HuH-7 (cell line): ENCODE measurements at places on chromosomes 1 and 21.
A peak's percentile ranks its signal among the peaks of the same experiment; 100 is the strongest.

GRCh38 chr1:242398351-242398750 is 126.1 kb downstream of the PLD5 start:
- no peak for DNase-seq

GRCh38 chr1:62794053-62794452 is 10.1 kb downstream of the ATG4C start:
- no peak for DNase-seq

GRCh38 chr21:39984286-39984991 is 117.2 kb downstream of the PCP4 start:
- no peak for DNase-seq

DNA sequence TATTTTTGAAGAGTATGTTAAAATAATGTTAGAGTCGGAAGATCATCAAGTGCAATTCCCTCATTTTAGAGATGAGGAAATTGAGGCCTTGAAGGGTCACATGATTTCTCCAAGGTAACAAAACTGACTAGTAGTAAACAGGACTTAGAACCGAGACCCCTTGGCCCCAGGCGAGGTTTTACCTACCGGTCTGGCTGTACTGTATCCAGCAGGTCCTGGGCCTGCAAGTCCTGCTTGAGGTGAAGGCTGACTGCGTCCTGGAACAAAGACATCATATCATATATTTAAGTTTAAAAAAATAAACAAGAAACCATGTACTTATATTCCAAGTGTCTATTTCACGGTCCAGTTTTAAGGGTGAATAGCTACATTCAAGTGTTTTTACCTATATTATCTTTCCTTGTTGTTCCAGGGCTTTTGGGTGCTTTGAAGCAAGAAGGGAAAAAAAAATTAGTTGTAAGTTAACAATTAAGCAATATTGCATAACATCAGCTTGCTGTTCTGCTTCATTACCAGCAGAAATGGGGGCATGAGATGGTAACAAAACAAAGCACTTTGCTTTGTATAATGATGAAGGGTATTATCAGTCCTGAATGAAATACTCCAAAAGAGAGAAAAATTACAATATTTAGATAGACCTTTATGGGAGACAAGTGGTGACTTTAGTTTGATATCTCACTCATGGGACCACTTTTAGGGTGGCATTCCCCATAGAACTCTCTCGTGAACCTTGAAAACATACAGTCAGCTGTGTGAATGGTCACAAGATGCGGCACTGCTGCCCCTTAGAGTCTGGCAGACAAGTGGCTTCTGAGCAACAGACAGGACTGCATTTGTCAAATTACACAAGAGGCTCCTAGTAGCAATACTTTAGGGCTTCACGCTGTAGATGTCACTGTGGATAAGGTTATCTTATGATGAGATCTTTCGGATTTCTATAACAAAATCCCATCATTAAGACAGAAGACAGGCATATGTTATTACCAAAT is 29.8 kb upstream of the CFAP298 start:
- DNase-seq: no peak

- DNase-seq: peak; percentile 63
Measured at GRCh38 chr1:151992303-151993083, 1.2 kb downstream of the S100A10 start.

GRCh38 chr1:150846473-150847146 is 29.8 kb downstream of the ARNT start:
- DNase-seq: no peak

GRCh38 chr21:42291003-42291750 is 24.0 kb downstream of the TFF3 start:
- DNase-seq: no peak

DNA sequence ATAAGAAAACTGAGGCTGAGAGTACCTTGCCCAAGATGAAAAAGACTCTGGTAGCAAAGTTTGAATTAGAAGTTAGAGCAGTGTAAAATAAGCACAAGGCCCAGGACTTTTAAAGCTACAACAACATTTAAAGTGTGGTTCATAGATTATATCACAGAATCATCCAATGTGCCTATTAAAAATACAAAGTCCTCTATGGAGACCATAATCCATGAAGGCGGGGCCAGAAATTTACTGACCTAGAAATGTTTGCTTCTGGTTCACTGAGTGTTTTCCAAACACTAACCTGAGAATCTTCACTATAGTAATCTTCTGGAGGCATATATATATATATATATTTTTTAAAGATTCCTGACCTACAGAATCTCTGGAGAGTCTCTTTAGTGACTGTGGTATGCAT is 12.3 kb downstream of the DEPDC1 start:
- no peak for DNase-seq

DNA sequence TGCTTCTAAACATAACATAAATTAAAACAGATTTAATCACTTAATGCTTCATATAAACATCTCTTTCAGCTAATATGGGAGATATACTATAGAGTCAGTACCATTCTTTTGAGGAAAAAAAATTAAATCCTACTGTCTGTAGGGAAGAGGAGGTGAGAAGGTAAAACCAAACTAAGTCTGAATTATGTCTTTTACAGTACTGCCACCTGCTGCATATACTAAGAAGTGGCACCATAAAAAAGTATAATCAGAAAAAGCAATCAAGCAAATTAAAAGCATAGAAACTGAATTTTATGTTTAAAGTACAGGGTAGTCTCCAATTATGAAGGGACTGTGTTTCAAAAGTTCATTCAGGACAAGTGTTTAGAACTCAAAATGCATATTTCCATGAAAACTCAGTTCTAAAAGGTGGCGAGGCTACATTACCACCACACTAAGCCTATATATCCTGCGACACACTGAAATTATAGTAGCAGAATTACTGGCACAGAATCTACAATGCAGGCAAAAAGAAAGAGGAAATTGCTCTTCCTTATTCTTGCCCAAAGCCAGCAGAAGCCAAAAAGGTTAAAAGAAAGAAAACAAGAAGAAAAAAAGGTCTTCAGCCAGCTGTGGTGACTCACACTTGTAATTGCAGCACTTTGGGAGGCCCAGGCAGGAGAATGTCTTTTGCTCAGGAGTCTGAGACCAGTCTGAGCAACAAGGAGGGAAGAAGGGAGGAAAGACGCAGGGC is 9.0 kb downstream of the NSL1 start:
- no peak for DNase-seq

- DNase-seq: no peak
Measured at GRCh38 chr1:25641931-25642573, 25.5 kb downstream of the MAN1C1 start.

- peak; percentile 75 for DNase-seq
Measured at GRCh38 chr1:156295391-156295947, at the start of gene GLMP. Gene GLMP (minus strand): TSS chr1:156295679. CDS start chr1:156295645, 34 bp downstream.

DNA sequence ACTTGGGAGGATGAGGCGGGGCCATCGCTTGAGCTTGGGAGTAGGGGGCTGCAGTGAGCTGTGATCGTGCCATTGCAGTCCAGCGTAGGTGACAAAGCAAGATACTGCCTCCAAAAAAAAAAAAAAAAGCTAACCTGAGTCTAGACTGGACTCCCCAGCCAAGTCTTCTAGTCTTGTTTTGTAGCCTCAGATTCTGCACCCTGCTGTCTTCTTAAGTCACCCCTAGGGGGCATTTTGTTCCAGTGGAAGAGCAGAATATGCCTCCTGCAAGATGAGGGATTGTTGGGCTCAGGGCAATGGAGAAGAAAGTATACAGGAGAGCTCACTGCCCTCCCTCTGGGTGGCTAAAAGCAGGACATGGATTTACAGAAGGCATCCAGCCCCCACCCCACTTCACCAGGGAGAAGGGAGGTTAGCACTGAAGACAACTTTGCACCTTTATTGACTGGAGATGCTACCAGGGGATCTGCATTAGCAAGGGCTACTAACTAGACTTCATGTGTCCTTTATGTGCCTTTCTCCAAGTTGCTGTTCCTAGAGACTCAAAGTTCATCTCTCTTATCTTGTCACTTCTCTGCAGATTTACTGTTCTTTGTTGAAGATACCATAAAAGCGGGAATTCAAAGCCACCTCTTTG is 15.3 kb upstream of the RNF187 start:
- DNase-seq: peak; percentile 82

DNA sequence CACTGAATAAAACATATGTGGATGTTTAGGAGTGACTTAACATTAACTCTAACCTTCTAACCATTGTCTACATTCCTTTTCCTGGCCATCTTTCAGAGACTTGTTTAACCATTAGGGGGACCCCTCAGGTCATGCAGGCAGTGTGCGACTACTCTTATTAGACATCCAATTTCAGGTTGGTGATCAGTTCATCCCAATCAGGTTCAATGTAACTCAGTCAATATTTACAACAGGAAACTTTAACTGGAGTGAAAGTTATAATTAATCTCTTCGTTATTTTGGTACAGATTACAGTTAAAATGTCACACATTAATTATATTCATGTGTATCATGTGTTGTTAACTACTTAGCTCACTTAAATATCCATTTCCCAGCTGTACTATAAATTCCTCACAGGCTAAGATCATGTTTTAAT is 68.8 kb upstream of the RGS1 start:
- peak; percentile 50 for DNase-seq

DNA sequence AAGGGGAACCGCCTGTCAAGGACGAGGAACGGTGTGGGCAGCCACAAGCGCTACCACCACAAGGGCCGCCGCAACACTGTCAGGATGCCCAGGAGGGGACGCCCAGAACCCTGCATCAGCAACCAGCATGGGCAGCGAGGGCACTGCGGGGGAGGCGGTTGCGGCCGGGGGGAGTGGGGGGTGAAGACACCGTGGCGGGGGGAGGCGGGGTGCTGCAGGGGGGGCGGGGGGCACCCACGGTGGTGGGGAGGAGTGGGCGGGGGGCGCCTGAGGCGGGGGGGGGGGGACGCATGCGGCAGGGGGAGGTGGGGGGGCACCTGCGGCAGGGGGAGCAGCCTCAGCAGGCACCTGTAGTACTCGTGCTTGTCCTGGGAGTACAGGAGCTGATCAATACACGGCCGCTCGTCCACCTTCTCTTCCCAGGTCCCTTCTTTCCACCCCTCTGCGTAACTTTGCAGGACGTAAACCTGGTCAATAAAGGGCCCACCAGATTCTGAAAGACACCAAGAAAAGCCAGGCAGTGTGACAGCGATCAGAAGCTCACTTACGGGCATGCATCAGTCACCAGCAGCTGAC is 4.6 kb downstream of the POFUT2 start:
- DNase-seq: no peak

- no peak for DNase-seq
Measured at GRCh38 chr1:54172614-54173599, 20.1 kb upstream of the CDCP2 start.

GRCh38 chr1:3555131-3555920 is 56.0 kb downstream of the MEGF6 start:
- no peak for DNase-seq

DNA sequence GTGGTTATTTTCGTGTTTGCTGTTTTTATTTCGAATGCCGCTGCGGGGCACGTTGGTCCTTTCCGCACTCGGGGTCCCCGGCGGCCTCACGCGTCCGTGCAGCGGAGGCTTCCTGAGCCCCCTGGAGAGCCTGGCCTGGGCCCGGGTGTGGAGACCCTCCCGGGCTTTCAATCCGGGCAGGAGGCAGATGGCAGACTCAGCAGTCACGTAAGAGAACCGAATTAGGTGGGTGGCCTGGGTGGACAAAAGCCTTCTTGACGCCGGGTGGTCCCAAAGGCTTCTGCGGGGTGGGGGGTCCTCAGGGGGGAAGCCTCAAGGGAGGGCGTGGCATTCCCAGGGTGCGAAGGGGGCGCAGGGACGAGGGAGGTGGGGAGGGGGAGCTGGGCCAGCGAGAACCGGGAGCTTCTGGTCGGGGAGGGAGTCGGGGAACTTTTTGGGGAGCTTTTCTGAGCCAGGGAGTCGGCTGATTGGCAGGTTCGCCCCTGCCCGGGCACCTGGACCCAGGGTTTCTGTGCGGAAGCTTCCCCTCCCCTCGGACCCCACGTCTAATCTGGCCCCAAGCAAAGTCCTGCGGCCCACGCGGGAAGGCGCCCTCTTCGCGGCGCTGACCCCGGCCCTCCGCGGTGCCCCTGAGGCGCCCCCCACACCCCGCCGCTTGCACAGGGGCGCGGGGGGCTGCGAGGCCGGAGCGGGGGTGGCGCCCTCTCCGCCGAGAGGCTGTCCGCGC is 1.3 kb upstream of the HES4 start:
- no peak for DNase-seq
